Lung microvascular endothelial cell (primary cell): ENCODE measurements at places on chromosomes 12 and 14.

- peak; percentile 97 for DNase-seq
These were observed 87.4 kb downstream of the OTOGL start for GRCh38 chr12:80186727-80187217.

- DNase-seq: no peak
These were observed 73.3 kb upstream of the PLEKHG7 start for GRCh38 chr12:92629349-92630065.

DNA sequence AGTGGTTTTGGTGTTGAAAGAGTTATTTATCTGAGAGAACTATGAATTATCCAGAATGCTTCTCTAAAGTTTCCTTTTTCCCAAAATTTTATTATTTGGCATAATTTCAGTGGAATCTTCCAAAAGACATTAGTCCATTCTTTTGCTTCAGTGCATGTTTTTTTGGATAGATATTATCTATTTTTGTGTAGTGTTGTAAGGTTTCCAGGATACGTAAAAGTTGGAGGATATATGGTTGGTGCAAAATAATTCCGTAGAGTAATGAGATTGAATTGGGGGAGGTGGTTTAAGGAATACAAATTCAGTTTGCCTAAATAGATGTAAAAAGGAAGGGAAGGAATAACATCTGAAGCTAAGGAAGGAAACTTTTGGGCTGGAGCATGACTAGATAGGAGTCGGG lies 186.6 kb downstream of the RGS6 start:
- no peak for DNase-seq

GRCh38 chr14:42715316-42715715 lies 1108.6 kb downstream of the LRFN5 start:
- DNase-seq: no peak

- no peak for DNase-seq
These were observed 8.0 kb downstream of the ZBTB39 start for GRCh38 chr12:56998316-56998715.

GRCh38 chr12:26621932-26622331 lies 211.1 kb downstream of the ITPR2 start:
- no peak for DNase-seq

DNA sequence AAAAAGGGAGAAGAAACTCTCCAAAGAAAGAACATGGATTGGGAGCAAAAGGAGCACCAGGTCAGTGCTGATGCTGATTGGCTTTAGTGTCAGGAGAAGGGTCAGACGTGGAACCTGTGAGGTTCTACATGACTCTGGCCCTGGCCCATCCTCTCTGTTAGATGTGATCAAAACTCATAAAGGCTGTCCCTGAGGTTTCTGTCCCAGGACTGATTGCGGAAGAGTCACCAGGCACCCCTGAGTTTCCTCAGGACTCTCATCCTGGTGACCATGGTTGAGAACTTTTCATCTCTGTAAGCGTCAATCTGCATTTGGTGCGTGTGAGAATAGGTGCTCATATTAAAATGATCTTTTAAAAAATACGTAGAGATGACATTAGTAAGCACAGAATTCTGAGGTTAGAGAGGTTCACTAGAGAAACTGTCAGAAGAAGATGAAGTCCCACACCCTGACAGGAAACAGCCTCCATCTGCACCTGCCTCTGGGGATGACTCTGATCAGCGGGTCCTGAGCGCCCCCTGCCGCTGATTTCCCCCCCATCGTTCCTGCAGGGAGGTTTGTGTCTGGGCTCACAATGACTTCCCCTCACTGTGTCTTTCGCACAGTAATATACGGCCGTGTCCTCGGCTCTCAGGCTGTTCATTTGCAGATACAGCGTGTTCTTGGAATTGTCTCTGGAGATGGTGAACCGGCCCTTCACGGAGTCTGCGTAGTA lies 741.8 kb downstream of the TMEM121 start:
- no peak for DNase-seq

DNA sequence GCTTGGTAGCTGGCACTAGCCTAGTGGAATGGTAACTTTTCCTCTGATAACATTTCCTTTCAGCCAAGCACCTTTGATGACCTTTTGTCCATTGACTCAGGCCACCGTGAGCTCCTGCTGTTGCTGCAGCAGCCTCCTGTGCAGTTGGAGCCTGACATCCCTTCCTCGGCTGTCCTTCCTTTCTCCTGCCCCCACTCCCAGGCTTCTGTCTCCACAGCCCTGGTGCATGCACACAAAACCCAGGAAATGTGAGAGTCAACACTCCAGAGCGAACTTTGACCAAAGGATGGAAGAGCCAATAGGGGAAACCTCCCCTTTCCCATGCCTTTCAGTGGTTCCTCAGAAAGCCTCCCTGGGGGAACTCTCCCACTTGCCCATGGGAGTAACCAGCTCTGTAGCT lies 115.0 kb downstream of the TMEM260 start:
- DNase-seq: no peak
